H1 (cell line): ENCODE measurements at places on chromosomes 2 and 18. TPM values are rescaled to one million over a fixed set of nuclear protein-coding genes. Genes with fewer than 3 reads are reported as not detected.

DNA sequence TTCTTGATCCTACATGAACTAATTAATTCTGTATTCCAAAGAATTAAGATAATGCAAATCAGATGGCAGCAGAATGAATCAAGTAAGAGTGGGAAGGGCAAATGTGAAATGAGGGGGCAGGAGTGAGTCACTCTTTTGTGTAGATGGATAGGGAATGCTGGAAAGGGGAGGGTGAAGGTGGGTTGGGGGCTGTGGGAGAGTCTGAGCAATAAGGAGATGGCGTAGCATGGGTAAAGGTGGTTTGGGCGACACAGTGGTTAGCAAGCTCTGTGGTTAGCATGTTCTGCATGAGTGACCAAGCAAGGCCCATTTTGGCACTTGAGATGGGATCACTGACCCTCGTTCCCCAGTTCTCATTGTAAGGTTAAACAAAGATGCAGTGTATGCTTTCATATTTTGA lies 20.4 kb downstream of the GPD2 start:
- no peak overlapping the region for H3K27ac ChIP-seq
- no peaks in the 10 kb centered on the region for H3K4me1 ChIP-seq
- no peak overlapping the region for H3K4me3 ChIP-seq
- H3K27me3 ChIP-seq: no peaks in the 10 kb centered on the region
- DNase-seq: no peak
- H3K36me3 ChIP-seq: no peaks in the 10 kb centered on the region

DNA sequence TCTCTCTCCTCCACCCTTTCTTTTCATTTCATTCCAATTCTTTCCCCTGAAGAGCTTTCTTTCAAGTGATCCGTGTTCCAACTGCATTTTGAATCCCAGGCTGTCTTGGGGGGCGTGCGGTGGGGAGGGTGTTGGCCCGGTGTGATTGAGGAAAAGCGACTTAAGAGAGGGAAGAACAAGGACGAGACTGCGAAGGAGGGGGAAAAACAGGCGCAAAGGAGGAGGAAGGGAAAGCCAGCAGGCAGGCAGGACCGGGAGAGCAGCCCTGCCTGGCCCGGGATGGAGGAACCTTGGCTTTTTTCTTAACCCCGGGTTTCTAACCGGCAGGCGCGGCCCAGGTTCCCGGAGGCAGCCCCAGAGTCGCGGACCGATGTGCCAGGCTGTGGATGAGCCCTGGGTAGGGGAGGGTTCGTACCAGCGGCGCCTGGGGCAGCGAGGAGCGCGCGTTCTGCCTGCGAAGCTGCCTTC lies 1.3 kb downstream of the ADCYAP1 start:
- no peak overlapping the region for H3K27ac ChIP-seq
- H3K4me1 ChIP-seq: peaks cover 7% of the 10 kb centered on the region; the same call in 1 of the 2 replicates
- no peaks in the 10 kb centered on the region for H3K36me3 ChIP-seq

DNA sequence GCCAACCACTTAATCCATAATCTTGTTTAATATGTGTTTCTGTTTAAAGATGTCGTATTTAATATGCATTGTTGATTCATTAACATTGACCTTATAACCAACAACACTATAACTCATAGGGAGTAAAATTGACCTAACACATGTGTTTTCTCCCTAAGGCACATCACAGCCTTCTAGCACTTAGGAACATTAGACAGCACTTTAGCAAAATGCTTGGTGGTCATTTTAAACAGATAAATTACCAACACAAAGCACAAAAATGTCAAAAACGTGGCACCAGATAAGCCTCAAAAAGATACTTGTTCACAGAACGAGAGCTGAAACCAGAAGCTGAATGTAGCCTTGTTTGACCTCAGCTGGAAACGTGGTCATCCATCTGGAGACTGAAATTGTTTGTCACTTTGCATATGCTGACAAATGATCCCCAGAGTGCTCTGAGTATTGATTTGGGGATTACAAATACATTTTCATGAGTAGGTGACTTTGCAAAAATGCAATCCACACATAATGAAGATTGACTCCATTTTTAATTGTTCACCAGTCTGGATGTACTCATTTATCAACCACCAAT lies 139.2 kb downstream of the CCDC102B start:
- H3K36me3 ChIP-seq: no peaks in the 10 kb centered on the region
- no peak overlapping the region for H3K27ac ChIP-seq
- H3K4me3 ChIP-seq: no peak overlapping the region

DNA sequence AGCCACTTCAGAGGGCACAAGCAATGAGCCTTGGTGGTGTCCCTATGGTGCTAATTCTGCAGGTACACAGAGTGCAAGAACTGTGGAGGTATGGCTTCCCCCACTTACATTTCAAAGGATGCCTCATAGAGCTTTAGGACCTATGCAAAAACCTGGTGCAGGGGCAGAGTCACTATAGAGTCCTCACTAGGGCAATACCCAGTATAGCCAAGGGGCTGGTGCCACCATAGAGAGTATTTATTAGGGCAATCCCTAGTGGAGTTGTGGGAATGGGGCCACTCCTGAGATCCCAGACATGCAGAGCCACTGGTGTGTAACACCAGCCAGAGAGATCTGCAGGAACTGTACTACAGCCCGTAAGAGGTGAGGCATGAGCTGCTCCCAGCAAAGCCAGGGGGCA lies 312.2 kb downstream of the SLC4A3 start:
- H3K4me3 ChIP-seq: no peak overlapping the region
- no peaks in the 10 kb centered on the region for H3K27me3 ChIP-seq
- no peaks in the 10 kb centered on the region for H3K4me1 ChIP-seq
- no peaks in the 10 kb centered on the region for H3K36me3 ChIP-seq

GRCh38 chr2:227395556-227395955 lies 7.8 kb upstream of the SCYGR1 start:
- no peaks in the 10 kb centered on the region for H3K36me3 ChIP-seq
- DNase-seq: no peak
- H3K27ac ChIP-seq: no peak overlapping the region
- H3K4me1 ChIP-seq: no peaks in the 10 kb centered on the region
- H3K4me3 ChIP-seq: no peak overlapping the region

The FAM117B gene
- 21.4 and 22.6 TPM in 2 replicates for total RNA-seq

The MYCN gene
- 137 and 142 TPM in 2 replicates for total RNA-seq

The DUSP19 gene
- 2.1 and 2.3 TPM in 2 replicates for total RNA-seq
